ENCODE measurements at places on chromosomes 4 and X.

- DNase-seq = no peak
Measured at GRCh38 chrX:19548934-19549333, 33.6 kb upstream of the MAP3K15 start.

DNA sequence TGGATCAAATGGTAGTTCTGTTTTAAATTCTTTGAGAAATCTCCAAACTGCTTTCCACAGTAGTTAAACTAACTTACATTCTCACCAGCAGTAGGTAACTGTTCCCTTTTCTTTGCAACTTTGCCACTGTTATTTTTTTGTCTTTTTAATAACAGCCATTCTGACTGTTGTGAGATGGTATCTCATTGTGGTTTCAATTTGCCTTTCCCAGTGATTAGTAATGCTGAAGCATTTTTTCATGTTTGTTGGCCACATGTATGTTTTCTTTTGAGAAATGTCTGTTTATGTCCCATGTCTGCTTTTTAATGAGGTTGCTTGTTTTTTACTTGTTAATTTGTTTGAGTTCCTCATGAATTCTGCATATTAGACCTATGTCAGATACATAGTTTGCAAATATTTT, 198.8 kb downstream of the RAB28 start:
- DNase-seq = no peak

- no peak for DNase-seq
Measured at GRCh38 chr4:41106081-41106480, 108.3 kb downstream of the APBB2 start.

GRCh38 chr4:16530688-16531635, 304.7 kb upstream of the TAPT1 start:
- DNase-seq = no peak

DNA sequence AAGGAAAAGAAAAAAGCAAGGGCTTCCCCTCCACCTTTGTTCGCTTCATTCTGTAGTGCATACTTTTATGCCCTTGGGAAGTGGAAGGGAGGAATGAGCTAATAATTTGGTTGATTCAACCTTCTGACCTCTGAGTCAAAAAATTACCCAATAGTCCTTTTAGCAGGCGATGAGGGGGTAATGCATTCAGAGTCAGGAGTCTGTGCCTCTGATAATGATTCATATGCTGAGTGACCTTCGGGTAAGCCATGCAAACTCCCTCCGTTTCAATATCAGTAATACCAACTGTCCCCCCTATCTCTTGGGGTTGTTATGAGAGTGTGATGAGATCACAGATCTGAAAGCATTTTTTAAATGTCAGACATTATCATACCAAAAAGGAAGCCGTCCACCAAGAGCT, 41.6 kb upstream of the ACSL4 start:
- DNase-seq = no peak

DNA sequence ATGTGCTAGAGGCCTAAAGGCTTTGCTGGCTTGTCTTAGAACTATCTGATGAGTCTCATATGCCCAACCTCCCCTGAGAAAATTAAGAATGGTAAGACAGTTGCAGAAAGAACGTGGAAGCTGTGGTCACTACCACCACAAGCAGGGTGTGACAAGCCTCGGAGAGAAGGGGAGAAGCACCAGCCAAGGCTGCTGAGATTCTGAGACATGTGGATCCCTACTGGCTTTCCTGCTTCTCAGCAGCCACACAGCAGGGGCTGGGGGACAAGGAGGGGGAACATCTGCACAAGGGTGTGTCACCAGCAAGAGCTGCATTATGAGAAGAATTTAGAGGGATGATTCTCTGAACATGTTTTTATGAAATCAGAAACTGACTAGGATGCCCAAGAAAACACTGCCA, 19.4 kb downstream of the TAPT1 start:
- DNase-seq = no peak

GRCh38 chrX:149984411-149984810, 46.1 kb upstream of the EOLA2 start:
- DNase-seq = no peak

DNA sequence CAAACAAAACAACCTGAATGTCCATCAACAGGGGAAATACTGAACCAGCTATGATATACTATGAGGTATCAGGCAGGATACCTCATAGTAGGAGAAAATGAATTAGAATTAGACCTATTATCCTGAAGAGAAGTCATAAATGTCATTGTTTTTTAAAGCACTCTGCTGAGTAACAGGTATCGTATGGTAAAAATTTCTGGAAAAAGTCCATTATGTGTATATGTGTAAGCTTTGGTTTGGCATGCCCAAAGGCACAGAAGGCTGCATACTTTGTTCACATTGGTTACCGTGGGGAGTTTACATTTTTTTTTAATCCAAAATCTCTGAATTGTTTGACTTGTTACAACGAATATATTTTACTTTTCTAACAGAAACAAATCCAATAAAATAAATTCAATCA, 70.5 kb downstream of the RPS3A start:
- no peak for DNase-seq

GRCh38 chr4:102449751-102450352, 51.3 kb upstream of the NFKB1 start:
- DNase-seq = peak; percentile 6

GRCh38 chr4:128809477-128810330, at the start of gene JADE1:
JADE1 (plus strand) TSS chr4:128809700; CDS start chr4:128831759, 22,059 bp downstream.
- peak; percentile 81 for DNase-seq

DNA sequence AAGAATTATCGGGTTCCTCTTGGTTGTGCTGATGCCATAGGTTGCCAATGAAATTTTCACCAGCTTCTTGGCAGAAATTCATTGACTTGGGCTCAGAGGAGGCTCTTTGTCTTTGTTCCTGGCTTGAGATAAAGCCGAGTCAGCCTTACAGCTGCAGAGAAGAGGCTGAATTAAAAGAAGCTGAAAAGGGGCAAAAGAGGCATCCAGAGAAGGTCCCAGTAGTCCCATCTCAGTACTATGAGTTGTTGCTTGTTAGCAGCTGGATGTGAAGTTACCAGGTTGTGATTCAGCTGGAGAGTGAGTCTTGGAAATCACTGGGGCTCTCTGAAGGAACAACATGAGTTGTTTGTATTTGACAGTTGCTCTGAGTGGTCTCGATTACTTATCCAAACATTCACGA, 59.7 kb downstream of the SMAD1 start:
- no peak for DNase-seq

GRCh38 chr4:148097801-148098200, 344.4 kb downstream of the NR3C2 start:
- no peak for DNase-seq

DNA sequence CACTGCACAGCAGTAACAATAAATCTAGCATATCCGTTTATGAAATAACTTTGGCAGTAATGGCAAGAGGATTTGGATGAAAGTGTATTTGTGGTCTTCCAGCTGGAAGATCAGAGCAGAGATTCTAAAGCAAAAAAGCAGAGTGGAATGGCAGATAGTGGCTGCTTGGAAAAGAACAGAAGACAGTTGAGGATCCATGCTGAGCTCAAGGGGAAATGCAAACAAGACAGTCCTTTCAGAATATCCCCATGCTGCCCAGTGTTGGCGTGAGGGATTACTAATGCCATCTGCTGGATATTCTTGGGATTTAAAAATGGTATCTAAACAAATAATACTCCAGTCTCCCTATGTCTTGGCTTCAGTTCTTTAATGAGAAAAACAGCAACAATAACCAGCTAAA, 629.1 kb upstream of the ATOH1 start:
- DNase-seq = no peak

DNA sequence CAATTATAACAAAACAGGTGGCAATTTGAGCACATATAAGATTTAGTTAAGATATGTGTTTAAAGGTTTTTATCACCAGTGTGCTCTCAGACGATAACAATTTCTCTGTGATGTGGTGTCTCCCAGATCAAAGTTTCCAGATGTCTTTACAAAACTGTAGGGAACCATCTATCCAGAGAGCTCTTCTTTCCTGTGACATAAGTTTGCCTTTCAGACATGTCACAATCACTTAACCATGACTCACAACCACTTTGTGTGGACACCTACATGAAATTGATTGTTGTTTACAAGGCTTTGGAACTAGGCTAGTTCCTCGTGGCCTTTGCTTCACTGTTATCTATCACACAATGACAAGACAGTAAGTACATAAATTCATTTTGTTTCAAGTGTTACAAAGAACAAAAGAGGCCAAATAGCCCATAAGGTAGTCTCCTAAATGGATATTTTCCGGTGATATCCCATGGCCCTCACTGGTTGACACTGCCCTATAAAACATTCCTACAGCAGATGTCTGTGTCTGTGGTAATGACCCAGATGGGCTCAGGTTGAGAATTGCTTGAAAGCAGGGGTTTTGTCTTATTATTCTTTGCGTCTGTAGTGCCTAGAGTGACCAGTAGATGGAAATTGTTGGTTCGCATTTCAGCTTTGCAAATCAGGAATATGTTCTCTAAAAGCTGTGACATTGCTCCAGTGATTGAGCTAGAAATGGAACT, 297.8 kb upstream of the FAM241A start:
- no peak for DNase-seq

- no peak for DNase-seq
Measured at GRCh38 chrX:120672389-120672788, 42.5 kb upstream of the C1GALT1C1 start.

DNA sequence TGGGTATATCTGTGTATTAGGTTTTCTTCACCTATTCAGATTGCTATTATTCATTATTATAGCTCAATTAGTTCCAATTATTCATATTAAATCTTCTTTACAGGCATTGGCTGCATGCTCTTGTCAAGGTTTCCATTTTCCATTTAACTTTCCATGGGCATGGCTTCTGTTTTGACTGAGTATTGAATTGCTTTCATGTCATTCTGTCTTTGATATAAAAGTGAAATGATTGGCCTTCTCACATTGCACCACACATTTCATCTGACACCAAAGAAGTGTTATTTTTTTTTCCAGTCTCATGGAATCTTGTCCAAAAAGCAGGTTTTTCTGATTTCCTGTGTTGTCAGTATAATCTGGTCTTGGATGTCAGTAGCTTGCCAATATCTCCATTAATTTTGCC, 1244.3 kb downstream of the RAPGEF2 start:
- DNase-seq = no peak

DNA sequence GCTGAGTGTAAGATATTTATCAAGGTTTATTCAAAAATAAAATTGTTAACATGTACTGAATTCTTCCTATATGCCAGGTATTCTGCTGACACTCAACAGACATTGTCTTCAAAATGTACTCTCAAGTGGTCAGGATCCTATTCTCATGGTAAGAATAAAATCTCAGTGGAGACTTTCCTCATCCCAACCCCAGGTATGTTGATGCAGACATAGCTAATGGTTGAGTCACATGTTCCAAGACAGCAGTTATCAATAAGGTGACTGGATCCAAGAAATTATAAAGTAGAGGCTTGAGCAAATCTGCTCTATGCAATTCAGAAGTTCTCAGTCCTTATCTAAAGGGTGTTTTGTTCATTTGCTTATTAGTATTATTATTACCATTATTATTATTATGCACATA, 115.2 kb upstream of the GABRA2 start:
- no peak for DNase-seq

- DNase-seq = no peak
Measured at GRCh38 chrX:137574784-137575293, 8.9 kb downstream of the ZIC3 start.

DNA sequence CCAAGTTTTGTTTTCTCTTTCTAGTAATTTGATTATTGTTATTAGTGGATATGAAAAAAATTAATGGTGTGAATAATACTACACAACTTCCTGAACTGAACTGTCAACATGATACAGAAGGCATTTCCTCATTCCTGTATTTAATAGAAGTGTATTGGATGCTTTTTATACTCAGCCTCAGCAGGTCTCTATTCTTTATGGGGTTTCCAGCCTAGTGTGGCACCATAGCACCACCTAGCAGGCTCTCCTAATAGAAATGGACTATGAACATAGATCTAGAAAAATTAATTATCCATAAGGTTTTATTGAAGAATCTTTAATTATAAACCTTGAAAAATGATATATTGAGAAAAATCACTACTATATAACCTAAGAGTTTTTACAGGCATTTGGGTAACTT, 52.4 kb downstream of the GLRB start:
- no peak for DNase-seq

DNA sequence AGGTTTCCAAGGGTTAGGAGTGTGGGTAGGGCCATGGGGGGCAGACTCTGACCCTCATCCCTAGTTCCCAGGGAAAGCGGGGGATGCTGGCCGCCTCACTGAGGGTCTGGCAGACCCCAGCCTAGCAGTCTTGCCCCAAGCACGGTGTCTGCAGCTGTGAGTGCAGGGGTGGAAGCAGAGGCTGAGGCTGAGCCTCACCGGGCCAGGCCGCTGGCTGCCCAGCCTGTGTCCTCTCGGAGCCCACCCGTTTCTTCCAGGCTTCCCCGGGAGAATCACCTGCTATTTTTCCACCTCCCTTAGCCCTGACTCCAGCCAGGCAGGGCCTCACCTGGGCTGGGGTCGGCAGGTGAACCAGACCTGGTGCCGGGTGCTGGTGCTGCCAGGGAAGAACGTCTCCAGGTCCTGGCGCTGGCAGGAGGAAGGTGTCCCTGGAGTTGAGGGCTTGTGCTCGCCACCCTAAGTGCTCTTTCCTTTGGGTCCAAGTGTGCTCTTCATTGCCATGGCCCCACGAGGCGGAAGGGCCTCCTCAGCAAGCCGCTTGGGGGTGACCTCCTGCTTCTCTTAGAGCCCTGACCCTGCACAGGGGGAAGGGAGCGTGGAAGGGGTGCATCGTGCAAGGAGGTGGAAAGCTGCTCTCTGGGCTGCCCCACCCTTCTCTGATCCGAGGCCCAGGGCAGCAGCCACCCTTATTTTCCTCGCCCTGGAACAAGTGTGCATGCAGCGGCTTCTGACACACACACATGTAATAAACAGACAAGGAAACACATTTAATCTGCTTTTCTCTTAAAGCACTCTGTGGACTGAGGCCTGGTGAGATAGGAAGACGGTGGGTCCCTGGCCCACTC, 112.7 kb downstream of the FAM53A start:
- no peak for DNase-seq

- no peak for DNase-seq
Measured at GRCh38 chr4:152415980-152416379, 119.9 kb downstream of the FBXW7 start.

DNA sequence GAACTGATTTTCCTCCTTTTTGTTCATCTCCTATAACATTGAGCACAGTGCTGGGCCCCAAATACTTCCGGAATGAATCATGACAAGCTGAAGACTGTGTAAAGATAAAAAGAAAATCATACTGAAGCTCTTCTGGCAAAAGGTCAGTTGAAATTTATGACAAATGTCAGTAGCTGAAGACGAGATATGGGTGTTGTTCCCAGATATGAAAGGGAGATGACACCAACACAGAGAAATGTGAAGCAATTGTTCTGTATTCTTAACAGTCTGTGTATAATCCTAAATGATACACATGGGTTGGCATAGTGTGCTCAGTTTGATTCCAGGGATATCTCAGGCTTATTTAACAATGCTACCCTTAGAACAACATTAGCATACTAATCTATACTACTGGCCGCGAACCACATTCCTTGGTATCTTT, 170.5 kb upstream of the PITX2 start:
- no peak for DNase-seq

GRCh38 chr4:169080981-169081380, 70.9 kb upstream of the CBR4 start:
- no peak for DNase-seq

GRCh38 chr4:66852843-66853242, 692.5 kb downstream of the CENPC start:
- DNase-seq = no peak

Measured in nucleus accumbens (tissue), 56 donors.